Activated naive CD4-positive, alpha-beta T cell treated with anti-CD3 and anti-CD28 coated beads for 36 hours (primary cell): ENCODE measurements at places on chromosomes 6 and 20. TPM values are rescaled to one million over a fixed set of nuclear protein-coding genes. Genes with fewer than 3 reads are reported as not detected.

The MRAP2 gene
- total RNA-seq, result not detected

The SLC17A3 gene
- total RNA-seq, result not detected

The SLC35D3 gene
- total RNA-seq, result not detected

The SLC52A3 gene
- not detected for total RNA-seq

The RIPPLY2 gene
- not detected for total RNA-seq

The LGSN gene
- total RNA-seq, result not detected

The DYNLT1 gene
- 99.1 TPM for total RNA-seq

The PPP1R16B gene
- 40.0 TPM for total RNA-seq

The EBF4 gene
- total RNA-seq, result 3.5 TPM

The CTCFL gene
- not detected for total RNA-seq

The EGFL8 gene
- 6.1 TPM for total RNA-seq

The ULBP2 gene
- 1.4 TPM for total RNA-seq

The COL9A3 gene
- total RNA-seq, result not detected
